ENCODE measurements at places on chromosomes 1 and 21.

DNA sequence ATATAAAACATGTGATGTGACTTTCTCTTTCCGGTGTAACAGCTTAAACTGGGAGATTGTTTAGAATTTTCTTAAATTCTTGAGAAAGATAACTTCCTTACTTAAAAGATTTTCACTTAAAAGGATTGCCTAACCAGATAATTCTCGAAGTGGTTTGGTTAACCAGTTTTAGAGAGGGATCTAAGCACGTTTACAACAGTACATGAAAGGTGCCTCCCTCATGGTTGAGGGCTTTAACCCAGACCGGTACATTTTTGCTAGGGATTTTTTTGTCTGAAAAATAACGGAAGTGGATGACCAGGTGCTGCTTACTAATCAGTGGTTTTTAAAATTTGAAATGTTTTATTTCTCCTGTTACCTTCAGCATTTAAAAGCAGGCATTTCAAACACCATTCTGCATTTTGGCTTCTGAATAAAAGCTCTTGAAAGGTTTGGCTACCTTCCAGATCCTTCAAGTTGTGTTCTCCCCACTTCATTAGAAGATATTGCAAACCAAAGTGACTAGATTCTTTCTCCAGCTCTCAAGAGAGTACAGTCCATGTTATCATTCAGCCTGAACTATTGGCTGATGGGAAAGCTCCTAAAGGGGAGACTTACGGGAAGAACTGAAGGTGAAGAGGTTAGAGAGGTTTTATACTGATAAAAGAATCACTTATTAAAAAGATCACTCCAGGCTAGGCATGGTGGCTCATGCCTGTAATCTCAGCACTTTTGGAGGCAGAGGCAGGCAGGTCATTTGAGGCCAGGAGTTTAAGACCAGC lies 12.8 kb downstream of the S100PBP start:
- DNase-seq: no peak

GRCh38 chr1:9284061-9284460 lies 8.6 kb upstream of the SPSB1 start:
- no peak for DNase-seq

- no peak for DNase-seq
Measured at GRCh38 chr1:166914111-166914510, 38.0 kb upstream of the TADA1 start.

- DNase-seq: no peak
Measured at GRCh38 chr1:21902026-21903012, 34.8 kb downstream of the HSPG2 start.

DNA sequence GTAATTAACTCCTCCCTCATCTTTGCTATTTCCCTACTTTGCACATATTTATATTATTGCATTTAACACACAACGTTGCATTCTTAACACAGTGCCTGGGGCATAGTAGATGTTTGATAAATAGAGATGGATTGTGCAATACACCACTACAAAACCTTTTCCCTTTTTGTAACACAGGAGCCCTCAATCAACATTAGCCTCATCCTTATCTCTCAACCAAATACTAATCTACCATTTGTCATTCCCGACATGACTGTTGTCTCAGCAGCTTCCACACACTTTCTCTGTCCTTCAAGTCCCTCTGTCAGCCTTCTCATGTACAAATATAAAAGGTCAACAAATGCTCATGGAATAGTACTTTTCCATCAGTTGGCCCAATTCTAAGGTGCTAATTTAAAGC lies 78.9 kb upstream of the KCNK2 start:
- no peak for DNase-seq

Data from GOT3 (cell line).